Activated T-helper 1 cell treated with anti-CD3 and anti-CD28 coated beads, Interleukin-12 subunit alpha, Interleukin-12 subunit beta, Interleukin-2, Interleukin-4 antibody, amounts not matched to agents 30 ng/mL and 10 ng/mL and 1 ng/mL, durations not matched to agents 14 hours and 24 hours and 36 hours (primary cell): ENCODE measurements at places on chromosomes 5 and 9.

GRCh38 chr5:133702791-133703770 lies 90.7 kb upstream of the FSTL4 start:
- no peak for DNase-seq

GRCh38 chr5:94893412-94894135 lies 275.1 kb downstream of the SLF1 start:
- DNase-seq: no peak

DNA sequence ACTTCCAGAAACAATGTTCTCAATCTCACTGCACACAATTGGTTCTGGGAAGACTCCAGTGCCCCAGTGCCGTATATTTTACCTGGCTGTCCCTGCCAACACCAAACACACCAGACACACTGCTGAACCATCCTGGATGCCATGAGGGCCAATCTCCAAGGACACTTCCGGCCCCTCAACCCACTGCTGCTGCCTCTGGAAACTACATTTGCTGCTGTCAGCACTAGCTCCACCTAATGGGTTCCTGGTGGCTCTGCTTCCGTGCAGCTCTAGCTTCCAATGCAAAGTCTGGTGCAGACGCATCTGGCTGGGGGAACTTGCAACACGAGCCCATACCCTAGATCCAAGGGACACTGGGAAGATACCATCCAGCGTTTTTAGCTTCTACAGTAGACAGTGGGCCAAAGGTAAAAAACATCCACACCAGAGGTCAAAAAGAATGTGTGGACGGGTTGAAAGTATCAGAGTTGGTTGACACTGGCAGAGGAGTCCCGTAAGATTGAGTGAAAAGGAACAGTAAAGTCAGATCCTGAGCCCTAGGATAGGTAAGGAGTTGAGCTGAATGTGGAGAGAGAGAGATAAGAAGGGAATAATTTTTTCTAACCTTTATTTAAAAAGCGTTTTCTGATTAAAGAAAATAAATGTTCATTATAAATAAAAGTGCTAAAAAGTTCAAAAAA lies 99.7 kb upstream of the KIF2A start:
- DNase-seq: no peak

DNA sequence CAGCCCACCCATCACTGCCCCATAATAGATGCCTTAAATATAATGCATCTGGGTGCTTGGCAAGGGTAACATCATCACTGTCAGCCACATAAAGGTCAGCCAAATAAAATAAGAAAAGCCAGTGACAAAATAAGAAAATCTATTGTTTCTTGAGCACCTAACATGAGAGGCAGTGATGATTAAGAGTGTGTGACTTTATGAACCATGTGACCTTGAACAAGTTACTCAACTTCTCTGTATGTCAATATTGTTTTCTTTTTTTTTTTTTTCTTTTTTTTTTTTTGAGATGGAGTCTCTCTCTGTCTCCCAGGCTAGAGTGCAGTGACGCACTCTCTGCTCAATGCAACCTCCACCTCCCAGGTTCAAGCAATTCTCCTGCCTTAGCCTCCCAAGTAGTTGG lies 98.7 kb downstream of the CDK5RAP2 start:
- no peak for DNase-seq

DNA sequence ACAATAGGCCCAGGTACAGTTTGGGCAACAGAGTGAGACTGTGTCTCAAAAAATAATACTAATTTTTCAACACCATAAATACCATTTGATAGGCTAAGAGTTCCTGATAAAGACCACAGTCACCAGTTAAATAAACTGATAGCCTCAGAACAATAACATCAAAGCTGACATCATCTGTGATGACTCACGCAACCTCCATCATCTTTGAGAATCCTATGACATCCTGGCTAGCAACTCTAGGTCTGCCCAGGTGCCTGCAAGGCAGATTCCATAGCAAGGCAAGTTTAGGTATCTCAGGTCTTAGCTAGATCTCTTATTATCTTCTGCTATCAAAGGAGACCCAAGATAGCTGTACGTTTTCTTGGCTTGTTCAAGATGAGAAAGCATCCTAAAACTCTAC lies 30.5 kb upstream of the UBAP2 start:
- DNase-seq: no peak

- DNase-seq: no peak
These were observed 29.7 kb upstream of the TDRD7 start for GRCh38 chr9:97382099-97382718.

DNA sequence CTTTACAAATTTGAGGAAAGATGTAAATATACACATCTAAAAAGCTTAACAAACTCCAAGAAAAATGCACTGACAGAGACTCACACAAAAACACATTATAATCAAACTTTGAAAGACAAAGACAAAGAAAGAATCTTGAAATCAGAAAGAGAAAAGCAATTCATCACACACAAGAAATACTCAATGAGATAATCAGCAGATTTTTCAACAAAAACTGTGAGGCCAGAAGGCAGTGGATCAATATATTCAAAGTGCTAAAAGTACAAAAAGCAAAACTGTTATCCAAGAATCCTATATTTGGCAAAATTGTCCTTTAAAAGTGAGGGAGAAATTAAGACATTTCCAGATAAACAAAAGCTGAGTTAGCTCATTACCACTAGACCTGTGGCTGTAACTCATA lies 6.1 kb downstream of the TPD52L3 start:
- no peak for DNase-seq

DNA sequence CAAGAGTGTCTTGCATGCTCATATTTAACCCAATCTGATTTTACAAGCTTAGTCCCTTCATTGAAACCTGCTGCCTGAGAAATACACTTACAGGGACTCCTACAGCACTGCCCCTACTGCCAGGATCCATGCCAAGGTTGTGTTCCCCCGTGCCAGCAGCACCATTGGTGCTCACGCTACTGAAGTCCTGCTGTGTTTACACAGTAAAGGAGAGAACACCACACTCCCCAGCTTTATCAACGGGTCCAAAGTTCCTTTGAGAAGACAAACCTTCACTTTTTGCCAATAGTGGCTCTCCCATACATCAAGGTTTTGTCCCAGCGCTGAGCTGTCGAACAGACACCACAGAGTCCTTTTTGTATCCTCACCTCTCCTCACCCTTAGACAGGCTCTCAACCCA lies 155.1 kb upstream of the WWC1 start:
- DNase-seq: no peak

- DNase-seq: no peak
These were observed 10.5 kb upstream of the SCGB3A1 start for GRCh38 chr5:180601591-180602480.

GRCh38 chr5:179777456-179777855 lies 16.3 kb upstream of the LTC4S start:
- DNase-seq: no peak

DNA sequence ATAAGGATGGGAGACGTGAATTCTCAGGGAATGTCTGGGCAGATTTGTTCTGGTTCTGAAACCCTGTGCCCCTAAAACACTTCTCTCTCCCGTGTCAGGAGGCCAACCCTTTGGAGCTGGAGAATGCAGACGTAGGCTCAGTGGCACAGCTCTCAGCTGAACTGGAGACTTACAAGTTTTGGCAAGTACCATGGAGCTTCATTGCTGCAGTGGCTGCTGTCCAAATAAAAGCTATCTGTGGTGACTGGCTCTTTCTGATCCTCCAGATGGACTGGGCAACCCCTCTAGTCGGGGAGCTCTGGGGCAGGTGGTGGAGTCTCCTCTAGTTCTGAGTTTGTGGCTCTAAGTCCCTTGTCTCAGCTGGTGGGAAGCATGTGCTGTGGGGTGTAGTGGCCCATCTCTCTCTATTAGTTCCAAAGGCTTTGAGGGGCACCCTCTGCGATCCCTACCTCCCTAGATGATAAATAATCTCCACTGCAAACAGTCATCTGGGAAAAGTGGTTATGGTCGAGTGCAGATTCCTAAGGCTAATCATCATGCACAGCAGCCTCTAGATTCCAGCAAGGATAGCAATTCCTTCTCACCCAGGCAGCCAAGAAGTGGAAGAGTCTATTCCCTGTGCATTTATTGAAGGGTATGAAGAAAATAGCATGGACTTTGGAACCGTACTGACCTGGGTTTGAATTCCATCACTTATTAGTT lies 204.2 kb upstream of the KLF4 start:
- no peak for DNase-seq

- no peak for DNase-seq
These were observed 41.3 kb upstream of the ROPN1L start for GRCh38 chr5:10400411-10400810.

GRCh38 chr5:51731421-51732029 lies 348.3 kb downstream of the ISL1 start:
- DNase-seq: no peak

DNA sequence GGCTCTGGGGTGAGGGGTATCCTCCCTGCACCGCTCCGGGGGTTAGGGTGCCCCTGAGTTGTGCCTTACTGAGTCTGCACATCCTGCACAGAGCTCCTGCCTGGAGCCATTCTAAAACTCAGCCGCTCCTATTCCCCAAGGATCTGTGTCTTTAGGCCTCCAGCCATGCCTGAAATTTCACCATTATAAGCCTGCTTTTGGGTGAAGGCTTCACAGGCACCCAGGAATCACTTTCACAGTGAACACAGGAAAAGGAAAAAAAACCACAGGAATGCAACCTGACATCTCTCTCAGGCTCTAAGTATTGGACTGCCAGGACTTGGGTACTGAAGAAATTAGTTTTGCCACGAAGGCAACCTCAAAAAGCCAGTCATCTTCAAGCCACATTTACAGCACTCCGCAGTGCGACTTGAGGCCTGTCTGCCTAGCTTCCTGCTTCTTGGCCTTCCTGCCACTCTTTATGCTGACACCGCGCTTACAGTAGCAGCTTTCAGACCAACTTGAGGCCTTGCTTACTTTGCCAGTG lies 30.9 kb downstream of the GALNT10 start:
- DNase-seq: peak; percentile 63

- DNase-seq: peak; percentile 56
These were observed 606 bp downstream of the EEIG1 start for GRCh38 chr9:127980060-127980705.

- DNase-seq: no peak
These were observed 266.4 kb upstream of the FBXL7 start for GRCh38 chr5:15233566-15233965.

GRCh38 chr5:14816374-14816998 lies 55.1 kb downstream of the ANKH start:
- no peak for DNase-seq

GRCh38 chr5:173699966-173700365 lies 83.5 kb upstream of the BOD1 start:
- no peak for DNase-seq

DNA sequence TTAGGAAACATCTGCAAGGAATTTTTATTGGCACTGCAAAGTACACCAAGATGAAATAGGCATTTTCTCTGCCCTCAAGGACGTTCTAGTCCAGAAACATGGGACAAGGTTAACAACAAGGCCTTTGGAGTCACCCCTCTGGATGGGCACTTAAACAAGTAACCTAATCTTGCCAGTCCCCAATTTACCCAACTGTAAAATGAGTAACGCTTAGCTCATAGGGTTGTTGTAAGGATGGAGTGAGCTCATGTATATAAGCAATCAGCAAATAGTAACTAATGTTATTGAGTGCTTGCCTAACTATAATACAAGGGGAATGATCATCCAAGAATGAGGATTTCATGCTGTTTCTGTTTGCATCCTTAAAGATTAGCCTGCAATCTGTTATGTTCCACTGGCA lies 189.3 kb downstream of the PAPPA start:
- DNase-seq: no peak

- DNase-seq: no peak
These were observed 146.5 kb downstream of the PPP2R2B start for GRCh38 chr5:146731909-146732659.

- no peak for DNase-seq
These were observed 688 bp upstream of the PLPPR1 start for GRCh38 chr9:101027733-101028345.
